ENCODE measurements at places on chromosomes 5 and 9.

DNA sequence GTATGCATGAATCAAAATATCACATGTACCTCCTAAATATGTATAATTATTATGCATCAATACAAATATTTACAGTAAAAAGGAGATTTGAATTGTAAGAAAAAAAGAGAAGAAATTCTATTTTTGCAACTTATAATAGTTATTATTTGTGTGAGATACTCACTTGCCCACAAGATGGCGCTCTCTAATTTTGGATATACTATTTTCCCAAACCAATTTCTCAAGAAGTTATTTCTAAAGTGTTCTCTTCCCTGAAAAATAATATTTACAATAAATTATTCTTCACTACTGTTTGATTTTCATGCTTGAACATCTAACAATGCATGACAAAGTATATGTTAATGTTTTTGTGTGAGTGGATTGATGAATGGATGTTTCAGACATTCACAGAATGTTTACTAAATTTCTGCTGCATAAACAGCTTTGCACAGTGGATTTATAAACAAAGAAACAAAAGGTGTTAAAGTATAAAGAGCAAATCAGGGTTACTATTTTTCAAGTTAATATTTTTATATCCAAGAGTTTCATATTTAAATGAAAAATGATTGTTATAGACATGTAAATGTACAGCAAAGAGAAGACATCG lies 503.4 kb downstream of the PDE4D start:
- no peak for DNase-seq

GRCh38 chr5:129853588-129853987 lies 50.7 kb upstream of the CHSY3 start:
- DNase-seq, result no peak

DNA sequence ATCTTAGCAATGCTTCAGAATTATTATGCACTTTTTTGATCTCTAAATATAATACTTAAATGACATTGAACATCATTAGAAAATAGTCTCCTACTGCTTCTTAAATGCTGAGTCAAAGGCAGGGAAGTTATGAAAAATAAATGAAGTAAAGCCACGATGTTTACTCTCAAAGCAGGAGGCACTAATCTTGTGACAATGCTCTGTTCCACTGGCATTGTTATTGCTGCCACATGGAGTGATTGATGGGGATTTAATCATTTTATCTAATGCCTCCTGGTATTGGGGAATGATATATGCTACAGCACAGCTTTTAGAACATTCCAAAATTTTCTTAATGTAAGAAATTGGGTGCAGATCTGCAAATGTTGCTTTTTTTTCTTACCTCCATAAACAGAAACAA lies 1655.4 kb upstream of the NUDT12 start:
- DNase-seq, result no peak

GRCh38 chr5:129664336-129664937 lies 83.5 kb upstream of the MINAR2 start:
- DNase-seq, result peak; percentile 80

GRCh38 chr9:126702151-126703001 lies 88.6 kb downstream of the LMX1B start:
- no peak for DNase-seq

GRCh38 chr5:74413403-74414048 lies 227.0 kb downstream of the ENC1 start:
- no peak for DNase-seq

- no peak for DNase-seq
These were observed 35.2 kb downstream of the SETX start for GRCh38 chr9:132319421-132320110.

GRCh38 chr9:84711936-84712335 lies 42.4 kb downstream of the NTRK2 start:
- DNase-seq, result peak; percentile 61

DNA sequence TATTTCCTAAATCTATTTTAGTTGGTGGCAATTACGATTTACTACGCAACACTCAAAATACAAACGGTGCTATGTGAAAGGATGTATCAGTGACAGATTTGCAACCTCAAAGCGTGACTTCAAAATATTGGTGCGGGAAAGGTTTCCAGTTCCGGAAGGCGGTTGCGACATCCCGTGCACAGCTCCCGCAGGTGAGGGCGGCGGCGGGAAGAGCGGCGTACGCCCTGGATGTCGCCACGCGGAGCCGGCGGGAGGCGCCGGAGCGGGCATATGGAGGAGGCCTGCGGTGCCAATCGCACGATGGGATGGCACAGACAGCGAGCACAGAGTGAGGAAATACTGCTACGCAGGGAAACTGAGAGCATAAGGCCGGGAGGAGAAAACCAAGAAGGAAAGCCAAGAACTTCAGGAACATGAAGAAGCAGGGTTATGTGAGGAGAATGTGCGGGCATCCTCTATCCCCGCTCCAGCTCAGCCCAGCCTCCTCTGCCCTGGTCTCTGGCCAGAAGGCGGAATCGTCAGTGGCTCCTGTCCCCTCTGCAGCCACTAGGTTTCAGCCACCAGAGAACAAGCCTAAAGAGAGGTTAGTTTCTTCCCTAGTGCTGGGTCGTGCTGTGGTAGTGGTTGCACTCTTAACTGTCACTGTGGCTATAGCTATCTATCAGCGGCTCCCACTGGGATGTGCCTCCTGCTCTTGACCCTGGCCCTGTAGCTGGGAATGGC lies 378.1 kb upstream of the TLE4 start:
- DNase-seq, result no peak

DNA sequence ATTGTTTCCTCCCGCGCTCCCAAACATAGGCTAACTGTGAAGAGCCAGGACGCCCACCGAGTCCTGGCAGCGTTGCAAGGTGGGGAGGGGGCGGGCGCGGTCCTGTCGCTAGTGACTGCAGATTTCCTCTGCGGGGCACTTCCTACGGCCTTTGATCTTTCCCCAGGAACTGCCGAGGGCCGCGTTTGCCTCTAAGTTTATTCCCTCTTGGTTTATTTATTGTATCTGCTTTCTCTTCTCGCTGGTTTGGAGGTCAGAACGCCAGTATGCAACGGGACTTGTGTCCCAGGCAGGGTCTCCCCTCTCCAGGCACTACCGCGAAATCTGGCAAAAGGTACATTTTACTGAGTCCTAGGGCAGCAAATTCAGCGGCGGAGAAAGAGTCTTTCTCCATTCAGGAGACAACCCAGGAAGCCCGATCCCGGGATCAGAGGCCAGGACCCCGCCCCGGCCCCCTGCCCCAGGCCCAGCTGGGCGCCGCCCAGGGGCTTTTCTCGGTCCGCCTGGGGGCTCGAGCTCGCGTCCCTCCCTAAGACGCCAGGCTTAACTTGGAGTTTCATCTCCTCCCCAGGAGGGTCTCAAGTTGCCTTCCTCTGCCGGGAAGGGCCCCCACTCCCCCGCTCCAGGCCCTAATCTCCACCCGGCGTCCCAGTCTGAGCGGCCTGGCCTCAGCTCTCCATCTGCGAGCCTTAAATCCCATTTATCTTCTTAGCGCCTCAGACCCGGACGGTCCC lies 884 bp upstream of the EGFLAM start:
- no peak for DNase-seq

DNA sequence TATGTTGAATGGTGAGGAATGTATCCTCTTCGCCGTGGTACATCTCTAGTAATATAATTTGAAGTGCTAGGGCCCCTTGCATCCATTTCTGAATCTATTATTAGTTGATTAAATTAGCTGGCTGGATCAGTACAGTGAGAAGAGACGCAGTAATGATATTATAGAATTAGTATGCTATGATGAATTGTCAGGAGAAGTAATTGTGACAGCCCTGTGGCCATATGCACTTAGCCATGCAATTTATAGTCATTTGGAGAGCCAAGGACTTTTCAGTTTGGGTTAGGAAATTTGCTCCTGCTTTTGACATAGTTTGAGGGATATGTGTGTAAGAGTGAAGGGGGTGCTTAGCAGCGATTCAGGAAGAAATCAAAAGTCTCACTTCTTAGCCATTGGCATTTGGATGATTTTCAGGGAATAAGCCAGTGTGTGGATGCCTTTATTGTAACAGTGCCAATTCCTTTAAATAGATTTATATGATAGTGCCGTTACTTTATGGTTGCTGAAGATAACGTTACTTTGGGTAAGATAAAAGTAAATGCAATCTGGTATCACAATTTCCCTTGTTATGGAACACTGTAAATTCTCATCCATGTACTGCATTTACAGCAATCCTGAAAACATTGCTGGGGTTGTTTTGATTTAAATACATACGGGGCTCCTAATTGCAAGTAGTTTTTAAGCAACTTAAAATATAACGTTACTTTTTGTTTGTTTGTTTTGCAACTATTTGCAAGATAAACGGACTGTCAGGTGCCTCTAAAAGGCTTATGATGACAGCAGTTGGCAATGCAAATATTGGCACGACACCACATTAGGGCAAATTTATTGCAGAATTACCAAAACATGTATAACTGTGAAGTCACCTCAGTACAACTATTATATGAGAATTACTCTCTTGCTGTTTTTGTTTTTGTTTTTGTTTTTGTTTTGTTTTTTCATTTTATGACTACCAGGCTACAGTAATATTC lies 875.4 kb upstream of the WWC1 start:
- no peak for DNase-seq

GRCh38 chr5:886716-887325 lies 5.8 kb downstream of the BRD9 start:
- no peak for DNase-seq

GRCh38 chr9:126112135-126112720 lies 214.4 kb upstream of the MVB12B start:
- DNase-seq, result no peak

GRCh38 chr5:148913493-148913892 lies 87.1 kb downstream of the ADRB2 start:
- DNase-seq, result no peak

DNA sequence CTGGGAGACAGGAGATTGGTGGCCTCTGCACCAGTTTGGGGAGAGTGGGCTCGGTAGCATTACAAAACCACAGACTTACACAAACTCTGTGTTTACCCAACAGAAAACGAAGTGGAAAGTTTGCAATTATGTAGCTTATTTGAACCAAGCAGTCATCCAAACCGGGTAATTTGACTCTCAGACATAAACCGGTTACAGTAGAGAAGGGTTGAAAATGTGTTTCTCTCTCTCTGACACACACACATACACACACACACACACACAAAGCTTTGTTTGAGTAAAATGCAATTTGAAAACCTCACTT lies 97.1 kb upstream of the ZNF608 start:
- DNase-seq, result no peak

GRCh38 chr5:153823036-153823435 lies 215.7 kb downstream of the FAM114A2 start:
- DNase-seq, result no peak

DNA sequence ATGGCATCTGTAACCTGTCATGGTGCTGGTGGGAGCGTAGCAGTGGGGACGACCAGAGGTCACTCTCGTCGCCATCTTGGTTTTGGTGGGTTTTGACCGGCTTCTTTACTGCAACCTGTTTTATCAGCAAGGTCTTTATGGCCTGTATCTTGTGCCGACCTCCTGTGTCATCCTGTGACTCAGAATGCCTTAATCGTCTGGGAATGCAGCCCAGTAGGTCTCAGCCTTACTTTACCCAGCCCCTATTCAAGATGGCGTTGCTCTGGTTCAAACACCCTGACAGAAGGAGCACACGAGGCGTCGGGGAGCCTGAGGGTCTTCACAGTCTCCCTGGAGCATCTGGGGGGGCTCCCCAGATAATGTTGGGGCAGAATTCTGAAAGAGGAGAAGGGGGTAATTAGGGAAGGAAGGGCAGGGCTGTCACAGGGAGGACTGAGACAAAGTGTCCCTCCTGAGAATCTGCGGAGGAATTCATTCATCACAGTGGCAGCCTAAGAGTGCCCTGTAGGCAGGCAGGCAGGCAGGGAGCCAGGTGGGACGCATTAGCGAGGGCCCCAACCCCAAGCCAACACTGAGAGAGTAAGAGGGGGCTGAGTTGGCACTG lies 21.3 kb upstream of the NCS1 start:
- no peak for DNase-seq

DNA sequence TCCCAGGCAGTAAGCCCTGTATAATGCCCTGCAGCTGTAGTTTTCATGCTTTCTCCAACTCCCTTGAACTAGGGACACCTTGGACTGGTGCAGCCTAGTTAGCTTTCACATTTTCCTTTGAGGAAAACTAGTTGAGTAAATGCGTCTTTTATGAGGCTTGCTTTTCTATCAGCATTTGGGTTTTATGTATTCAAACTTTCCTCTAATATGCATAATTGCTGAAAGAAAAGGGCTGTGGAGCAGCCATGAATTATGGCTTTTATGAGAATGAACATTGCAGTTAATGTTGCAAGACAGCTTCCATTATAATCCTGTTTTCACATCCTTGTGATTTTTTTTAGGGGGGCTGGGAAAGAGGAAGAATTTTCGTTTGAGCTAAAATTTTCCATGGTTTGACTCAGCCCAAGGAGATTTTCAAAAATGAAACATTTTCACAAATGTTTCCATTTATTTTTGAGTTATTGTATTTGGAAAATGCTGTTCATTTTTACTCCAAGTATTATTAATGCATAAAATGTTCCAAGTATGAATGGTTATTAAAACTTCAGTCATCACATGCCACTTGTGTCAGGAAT lies 57.9 kb upstream of the PPP3R2 start:
- DNase-seq, result no peak

DNA sequence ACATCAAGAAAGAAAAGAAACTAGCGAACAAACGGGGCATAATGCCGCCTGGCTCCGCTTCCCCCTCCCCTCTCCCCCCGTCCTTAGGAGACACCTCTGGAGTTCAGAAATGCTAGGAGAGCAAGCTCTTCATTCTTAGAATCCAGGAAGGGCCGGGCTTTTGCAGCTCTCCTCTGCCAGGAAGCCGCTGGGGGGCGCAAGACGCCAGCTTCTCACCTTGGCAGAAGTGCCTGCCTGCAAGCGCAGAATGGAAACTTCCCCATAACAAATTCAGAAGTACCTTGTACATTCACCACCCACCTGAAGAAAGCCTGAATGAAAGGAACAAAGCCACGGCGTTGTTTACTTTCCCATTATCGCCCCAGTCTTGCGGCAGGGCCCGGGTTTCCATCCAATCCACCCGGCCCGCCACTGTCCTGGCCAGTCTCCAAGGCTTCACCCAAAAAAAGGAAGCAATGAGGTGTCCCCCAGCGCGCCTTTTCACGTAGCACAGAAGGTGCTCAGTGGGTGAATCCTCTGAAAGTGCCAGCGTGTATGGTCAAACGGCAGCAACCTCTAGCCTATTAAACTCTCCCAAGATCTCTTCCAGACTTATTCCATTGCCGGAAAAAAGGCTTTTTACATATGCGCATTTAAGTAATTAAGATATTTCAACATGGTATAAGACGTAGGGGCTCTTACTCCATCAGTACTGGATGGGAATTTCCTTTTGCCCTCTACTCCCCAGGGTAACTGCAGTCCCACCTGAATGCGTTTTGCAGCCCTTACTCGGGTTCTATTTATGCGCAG lies 1.6 kb upstream of the GADD45G start:
- DNase-seq, result peak; percentile 88

All from tibial nerve (tissue), 4 donors.